ENCODE measurements at places on chromosomes 3 and 15.

DNA sequence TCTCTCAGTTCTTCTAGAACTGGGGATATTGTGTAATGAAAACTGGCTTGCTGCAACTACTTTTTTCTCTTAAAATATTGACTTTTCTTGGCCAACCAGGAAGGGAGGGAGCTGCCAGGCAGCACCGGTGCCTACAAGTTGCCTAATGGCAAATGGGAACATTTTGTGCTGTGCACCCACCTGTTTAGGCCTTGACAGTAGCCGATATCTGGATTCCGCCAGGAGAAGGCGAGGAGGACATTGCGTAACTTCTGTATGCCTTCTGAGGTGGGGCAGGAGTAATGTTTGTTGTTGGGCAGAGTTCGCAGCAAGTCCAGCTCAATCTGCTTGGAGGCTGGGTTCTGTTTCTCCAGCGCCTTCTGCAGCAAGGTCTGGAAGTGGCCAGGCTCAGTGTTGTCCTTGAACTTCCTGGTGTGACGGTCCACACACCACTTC, 64.9 kb downstream of the TBC1D2B start:
- no peak for DNase-seq

DNA sequence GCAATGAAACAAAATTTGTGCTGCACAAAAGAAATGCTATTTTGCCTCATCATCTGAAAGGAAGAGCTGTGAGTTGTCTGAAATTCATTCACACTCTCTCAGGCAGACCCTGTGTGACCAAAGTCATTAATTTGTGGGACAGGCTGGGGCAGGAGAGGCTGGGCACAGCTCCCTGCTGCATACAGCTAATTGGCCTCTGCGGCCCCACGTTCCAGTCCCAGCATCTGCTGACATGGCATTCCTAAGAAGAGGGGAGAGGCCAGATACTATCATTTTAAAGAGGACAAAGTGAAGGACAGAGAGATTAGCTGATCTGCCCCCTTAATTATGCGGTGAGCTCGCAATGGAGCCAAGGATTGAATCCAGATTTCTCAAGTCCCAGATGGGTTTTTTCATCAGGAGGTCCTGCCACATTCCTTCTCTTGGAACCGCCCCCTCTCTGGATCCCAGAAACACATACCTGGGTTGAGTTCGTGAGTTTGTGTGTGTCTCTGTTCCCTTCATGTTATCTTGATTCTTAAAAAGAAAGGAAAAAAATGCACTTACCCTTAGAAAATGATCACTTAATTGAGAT, 25.1 kb downstream of the POLR2M start:
- no peak for DNase-seq

DNA sequence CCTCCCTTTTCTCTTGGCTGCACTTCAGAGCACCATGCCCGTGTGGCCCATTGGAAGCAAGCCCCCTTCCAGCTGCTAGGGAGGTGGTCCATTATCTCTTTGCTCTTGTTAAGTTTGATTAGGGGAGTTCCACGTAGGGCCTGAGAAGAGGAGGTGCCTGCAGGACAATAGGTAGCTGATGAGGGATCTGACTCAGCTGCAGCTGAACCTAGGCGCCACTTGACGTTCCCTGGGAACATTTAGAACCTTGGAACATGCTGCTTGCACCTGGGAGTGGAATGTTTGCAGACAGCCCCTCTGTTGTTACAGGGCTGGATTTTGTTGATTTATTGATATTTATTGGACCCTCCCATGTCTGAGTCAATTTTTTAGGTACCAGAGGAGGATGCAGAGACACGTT, 4.7 kb downstream of the SMAD3 start:
- no peak for DNase-seq

GRCh38 chr3:59938828-59939227, 889.0 kb upstream of the CFAP20DC start:
- DNase-seq: no peak

GRCh38 chr3:120093119-120093910, 932 bp downstream of the GSK3B start:
- no peak for DNase-seq

GRCh38 chr15:71853543-71853942, 43.2 kb downstream of the NR2E3 start:
- DNase-seq: no peak

DNA sequence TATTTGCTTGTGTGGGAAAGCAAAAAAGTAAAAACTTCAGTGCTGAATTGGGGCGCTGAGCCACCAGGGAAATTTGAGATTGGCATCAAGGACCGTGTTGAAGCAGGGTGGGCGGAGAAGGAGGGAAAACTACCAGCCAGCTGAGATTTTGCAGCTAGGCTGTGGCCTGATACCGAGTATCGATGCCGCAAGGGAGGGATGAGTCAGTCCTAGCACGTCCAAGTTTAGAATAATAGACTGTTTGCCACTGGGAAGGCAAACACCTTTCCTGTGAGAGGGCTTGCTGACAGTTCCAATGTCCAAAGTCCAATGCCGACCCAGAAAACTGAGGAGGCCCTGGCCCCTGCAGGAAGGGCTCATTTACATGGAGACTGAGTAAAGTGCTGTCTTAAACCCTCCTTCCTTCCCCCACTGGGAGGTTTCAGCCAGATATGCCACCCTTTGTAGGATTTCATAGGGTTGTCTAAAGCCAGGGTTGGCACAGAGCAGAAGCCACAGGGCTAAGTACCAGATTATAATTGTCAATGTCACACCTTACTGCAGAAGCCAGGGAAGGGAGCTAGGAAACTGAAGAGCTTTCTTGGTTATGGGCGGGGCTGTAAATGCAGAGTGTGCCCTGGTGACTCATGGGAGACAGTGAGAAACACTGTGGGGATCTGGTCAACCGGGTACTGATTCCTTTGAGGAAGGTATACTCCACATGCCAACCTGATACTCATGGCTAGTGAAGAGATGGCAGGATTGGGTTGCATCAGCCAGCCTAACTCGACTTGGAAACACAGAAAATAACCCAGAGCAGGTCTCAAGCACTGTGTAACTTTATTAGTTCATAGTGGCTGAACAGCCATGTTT, 28.4 kb upstream of the PIK3CB start:
- DNase-seq: peak; percentile 65

GRCh38 chr3:152302521-152303021, 33.8 kb downstream of the MBNL1 start:
- peak; percentile 67 for DNase-seq

GRCh38 chr3:100852840-100853239, 140.4 kb downstream of the ABI3BP start:
- DNase-seq: no peak

DNA sequence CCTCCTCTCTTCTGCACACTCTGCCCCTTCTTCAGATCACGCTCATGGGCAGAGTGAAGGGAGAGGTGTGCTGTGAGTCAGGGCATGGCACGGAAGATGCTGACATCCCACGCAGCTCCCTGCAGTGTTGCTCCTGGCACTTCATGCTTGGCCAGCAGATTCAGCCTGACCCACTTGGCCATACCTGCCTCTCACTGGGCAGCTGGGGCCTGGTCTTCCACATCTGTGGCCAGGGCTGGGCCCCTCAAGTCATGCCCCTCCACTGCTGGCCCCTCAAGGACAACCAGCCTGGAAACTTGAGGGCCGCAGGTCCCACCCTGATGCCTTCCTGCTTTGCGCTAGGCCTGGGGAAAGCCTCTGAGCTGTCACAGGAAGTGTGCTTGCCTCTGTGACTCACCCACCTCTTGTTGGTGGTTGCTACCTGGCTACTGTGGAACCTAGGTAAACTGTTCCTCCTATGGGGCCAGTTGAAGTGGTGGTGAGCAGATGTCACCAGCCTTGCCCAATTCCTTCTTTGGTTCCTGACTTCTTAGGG, 48.7 kb downstream of the BSN start:
- DNase-seq: no peak

GRCh38 chr15:71278989-71279756, 163.9 kb downstream of the THSD4 start:
- DNase-seq: peak; percentile 98

GRCh38 chr15:71646767-71647486, 163.4 kb upstream of the NR2E3 start:
- no peak for DNase-seq

GRCh38 chr3:160747422-160747821, 8.6 kb upstream of the PPM1L start:
- no peak for DNase-seq

DNA sequence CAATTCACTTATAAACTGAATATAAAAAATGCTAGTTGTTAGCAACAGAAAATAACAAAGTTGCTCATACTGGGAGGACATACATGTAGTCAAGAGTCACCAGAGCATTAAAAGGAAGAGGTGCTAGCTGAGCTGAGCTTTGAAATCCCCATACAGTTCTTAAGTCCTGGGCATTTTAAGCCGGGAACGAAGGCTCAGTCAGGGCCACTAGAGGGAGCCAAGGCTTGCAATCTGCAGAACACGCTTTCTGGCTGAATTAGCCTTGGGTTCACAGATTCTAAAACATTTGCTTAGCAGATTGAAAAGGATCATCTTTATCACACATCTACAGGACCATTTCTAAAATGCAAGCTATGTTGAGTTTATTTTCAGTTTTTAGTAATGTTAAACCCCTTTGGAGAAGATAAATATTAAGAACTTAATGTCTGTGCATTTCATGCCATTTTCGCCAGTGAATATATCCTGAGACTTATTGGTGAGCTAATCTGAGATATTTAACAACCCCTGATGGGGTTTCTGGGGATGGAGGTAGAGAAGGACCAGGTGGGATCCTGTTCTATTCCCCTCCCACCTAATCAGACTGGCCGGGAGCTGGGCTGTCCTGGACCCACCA, 26.3 kb upstream of the MNS1 start:
- peak; percentile 71 for DNase-seq

DNA sequence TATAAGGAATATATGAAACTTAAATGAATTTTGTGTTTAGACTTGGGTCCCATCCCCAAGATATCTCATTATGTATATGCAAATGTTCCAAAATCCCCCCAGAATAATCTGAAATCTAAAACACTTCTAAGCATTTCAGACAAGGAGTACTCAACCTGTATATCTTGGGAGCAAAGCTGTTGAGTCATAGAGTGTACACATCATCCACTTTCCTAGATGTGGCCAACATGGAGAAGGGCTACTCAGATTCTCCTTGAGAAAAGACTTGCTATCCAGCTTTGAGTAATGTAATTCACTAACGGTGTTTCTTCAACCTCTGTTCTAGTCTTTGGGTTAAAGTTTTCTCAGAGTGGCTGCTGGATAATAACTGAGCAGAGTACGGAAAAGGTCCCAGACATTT, 215.5 kb upstream of the POU1F1 start:
- DNase-seq: no peak

- peak; percentile 63 for DNase-seq
Measured at GRCh38 chr3:111989061-111989678, 9.6 kb upstream of the TAGLN3 start.

GRCh38 chr3:163644172-163644571, 1434.1 kb downstream of the SI start:
- DNase-seq: no peak

DNA sequence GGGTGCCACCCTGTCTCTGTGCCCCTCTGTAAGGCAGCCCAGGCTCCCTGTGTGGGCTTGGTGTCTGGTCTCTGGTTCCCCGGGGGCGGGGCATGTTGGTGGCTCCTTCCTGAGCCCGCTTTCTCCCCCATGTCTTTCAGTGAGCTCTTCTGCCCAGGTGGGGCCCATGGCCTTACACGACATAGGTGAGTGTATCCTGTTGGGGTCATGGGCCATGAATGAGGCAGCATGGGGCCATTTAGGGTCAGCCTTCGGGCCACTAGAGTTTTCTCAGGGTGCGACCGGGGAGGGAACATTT, 195.1 kb downstream of the UBE3A start:
- DNase-seq: no peak

- DNase-seq: no peak
Measured at GRCh38 chr3:66165660-66166059, 55.1 kb upstream of the SLC25A26 start.

DNA sequence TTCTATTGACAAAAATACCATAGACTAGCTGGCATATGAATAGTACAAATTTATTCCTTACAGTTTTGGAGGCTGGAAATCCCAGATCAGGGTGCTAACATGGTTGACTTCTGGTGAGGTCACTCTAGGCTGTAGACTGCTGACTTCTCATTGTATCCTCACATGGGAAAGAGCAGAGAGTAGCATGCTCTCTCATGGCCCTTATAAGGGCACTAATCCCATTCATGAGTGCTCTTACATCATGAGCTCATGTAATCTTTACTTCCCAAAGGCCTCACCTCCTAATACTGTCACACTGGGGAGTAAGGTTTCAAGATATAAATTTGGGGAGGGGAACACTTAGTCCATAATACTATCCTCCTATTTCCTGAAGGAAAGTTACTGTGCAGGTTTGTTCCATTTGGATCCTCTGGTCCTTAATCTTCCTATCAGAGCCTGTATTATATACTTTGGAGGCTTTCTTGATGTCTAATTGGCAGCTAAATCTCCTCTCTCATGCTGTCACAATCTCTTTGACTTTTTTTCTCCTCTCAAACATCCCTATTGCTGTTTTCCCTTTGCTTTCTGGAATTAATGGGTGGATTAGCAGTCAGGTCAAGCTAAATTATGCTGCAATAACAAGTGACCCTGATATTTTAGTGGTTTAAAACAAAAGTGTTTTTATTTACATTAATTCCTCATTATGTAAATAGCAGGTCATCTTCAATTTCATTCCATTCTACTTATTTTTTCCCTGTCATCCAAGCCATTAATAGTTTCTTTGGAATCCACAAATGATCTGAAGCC, 23.1 kb upstream of the LEKR1 start:
- DNase-seq: no peak

GRCh38 chr15:75684648-75685047, 28.0 kb downstream of the CSPG4 start:
- DNase-seq: no peak

GRCh38 chr15:38068626-38069391, 134.4 kb downstream of the TMCO5A start:
- DNase-seq: peak; percentile 81

DNA sequence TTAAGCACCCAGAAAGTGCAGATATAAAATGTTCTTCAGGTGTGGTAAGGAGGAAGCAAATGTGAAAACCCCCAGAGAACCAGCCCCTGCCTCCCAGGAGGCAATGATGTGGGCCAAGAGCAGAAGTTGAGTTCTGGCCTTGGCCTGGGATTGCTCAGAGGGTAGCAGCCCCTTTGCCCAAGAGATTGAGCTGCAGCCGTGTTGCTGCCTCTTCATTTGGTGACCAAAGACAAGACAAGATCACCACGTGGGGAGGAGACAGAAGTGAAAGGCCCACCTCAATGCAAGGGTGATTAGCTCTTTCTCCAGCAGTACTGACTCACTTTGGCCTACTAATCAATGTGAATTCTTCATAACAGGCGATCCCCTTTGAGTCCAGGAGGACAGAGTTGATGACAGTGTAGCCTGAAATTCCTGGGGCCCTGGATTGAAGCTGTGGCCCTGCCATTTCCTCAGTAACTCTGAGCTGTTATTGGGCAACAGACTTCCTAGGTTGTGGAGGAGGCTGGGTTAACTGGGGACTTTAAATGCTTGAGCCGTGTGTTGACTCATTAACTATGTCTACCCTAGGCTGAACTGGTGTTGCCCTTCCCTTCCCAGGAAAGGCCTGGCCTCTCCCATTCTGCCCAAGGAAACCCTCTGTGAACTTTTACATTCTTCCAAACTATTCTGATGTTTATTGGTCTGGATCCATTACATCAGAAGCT, 86.5 kb downstream of the ST6GAL1 start:
- peak; percentile 41 for DNase-seq

- no peak for DNase-seq
Measured at GRCh38 chr3:32913790-32914446, 37.5 kb upstream of the CCR4 start.

GRCh38 chr3:135694142-135694541, 271.4 kb upstream of the PPP2R3A start:
- no peak for DNase-seq

Data from brain microvascular endothelial cell (primary cell).